ENCODE measurements at places on chromosomes 3 and 15. TPM values are rescaled to one million over a fixed set of nuclear protein-coding genes. Genes with fewer than 3 reads are reported as not detected.

DNA sequence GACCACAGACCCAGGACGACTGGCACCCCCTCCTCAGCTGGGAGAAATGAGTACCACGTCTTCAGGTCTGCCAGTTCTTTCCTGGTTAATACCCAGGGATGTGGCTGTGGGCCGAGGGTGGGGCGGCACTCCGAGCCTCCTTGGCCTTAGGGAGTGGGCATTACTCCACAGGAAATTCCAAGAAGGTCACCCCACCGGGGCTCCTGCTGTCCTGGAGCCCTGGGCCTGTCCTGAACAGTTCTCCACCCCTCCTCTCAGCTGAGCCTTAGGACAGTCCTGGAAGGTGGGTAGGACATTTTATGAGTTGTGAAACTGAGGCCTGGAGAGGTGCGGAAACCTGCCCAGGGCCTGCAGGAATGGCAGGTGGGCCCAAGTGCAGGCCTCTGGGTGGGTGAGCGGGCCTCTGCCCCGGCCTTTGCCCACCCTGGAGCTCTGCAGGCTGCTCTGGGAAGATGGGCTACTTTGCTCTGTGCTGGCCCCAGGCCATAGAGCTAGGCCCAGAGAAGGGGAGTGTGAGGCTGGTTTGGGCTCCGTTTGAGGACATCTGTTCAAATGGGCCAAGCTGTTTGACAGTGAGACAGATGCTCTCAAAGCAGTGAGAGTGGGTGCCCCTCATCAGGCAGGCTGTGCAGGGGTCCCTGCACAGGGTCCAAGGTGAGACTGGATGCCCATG is 103.1 kb downstream of the TMEM266 start:
- DNase-seq, result no peak

GRCh38 chr15:40340038-40340739 is 550 bp downstream of the CCDC9B start:
- DNase-seq, result peak; percentile 77

GRCh38 chr15:39269821-39270220 is 311.1 kb upstream of the THBS1 start:
- DNase-seq, result no peak

The MAPKBP1 gene
- 8.2 TPM for total RNA-seq

The ZNF445 gene
- total RNA-seq, result 9.9 TPM

The WDR49 gene
- total RNA-seq, result 0.35 TPM
